Right ventricle myocardium inferior (tissue), 1 donor: ENCODE measurements at places on chromosomes 12 and 14.

DNA sequence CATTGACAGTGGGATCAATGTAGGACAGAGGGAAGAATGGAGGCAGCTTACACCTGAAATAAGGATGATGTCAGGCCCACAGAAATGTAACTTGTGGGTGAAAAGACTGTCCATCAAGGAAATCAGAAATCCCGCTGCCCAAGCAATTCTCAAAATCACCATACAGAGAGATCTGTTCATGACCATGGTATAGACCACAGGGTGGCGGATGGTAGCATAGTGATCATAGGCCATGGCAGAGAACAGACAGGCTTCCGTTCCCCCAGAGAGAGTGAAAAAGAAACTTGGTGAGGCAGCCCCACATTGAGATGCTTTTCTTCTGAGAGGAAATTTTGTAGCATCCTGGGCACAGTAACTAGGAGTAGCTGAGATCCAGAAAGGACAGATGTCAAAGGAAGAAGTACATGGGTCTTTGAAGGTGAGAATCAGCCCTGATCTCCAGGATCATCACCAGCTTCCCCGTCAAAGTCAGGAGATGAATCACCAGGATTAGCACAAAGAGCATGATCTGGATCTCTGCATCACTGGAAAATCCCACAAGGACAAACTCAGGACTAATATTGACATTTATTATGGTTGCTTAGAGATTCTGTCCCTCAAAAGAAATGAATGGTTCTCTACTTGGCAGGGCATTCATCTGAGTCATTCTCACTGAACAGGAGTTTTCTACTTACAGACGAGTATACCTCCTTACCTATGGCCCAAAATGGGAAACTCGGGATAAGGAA is 5.5 kb upstream of the ZNF641 start:
- no peak for DNase-seq

DNA sequence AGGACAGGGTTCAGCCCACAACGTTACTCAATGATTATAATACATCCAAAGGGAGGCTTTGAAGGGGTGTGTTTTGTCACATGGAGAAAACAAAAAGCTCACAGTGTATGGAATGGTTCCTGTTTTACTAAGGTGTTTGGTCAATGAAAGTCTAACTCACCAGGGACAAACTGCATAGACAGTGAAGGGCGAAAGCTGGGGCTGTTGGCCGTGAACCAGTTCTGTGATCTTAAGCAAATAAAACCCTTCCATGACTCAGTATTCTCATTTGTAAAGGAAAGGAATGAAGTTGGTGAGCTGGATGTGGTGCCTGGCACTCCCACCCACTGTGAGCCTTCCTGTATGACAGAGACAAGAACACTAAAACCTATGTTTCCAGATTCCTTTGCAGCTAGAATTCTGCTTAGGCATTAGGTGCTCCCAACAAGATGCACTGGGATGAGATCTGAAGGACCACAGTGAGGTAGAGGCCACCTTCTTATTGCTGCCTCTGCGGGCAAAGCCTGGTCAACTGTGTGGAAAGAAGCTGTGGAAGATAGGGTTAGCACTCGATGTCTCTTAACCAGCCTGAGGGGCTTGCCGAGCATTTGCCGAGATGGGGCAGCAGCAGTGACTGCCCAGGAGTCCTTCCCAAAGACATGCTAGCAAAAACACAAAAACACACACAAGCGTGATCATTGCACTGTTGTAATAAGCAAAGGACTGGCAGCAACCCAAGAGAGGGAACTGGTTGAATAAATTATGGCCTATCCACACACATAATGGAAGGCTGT is 48.5 kb downstream of the VCPKMT start:
- DNase-seq, result no peak

DNA sequence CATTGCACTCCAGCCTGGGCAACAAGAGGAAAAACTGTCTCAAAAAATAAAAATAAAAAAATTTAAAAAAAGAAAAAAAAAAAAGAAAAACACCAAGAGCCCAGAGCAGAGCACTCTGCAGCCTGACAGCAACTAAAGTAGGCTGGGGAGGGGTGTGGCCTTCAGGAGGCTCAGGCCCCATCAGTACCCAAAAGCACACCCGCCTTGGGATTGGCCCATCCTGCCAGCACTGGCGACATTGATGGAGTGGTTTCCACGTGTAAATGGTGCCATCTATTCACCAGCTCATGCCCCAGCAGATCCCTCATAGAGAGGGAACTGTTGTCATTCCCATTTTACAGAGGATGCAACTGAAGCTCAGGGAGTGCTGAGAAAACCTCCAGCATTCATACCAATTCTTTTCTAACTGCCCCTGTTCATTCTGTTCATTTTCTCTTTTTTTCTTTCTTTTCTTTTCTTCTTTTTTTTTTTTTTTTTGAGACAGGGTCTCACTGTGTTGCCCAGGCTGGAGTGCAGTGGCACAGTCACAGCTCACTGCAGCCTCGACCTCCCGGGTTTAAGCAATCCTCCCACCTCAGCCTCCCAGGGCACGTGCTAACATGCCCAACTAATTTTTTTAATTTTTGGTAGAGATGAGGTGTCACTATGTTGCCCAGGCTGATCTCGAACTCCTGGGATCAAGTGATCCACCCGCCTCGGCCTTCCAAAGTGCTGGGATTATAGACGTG is 89.3 kb downstream of the IRF2BPL start:
- DNase-seq, result no peak

DNA sequence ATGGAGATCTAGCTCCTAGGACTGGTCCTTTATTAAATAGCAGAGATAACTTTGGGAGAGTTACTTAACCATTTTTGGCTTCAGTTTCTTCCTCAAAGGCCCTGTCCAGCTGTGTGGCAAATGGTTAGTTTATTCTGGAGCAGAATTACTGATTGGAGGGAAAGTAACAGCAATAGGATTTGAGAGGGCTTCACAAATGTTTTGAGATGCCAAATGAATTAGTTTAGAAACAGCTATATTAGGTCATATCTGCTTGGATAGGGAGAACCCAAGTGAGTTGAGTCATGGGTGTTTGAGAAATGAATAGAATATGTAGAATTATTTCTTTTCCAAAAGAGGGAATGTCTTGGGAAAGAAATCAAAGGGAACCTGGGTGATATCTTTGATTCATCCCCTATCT is 17.5 kb downstream of the RASSF3 start:
- no peak for DNase-seq

DNA sequence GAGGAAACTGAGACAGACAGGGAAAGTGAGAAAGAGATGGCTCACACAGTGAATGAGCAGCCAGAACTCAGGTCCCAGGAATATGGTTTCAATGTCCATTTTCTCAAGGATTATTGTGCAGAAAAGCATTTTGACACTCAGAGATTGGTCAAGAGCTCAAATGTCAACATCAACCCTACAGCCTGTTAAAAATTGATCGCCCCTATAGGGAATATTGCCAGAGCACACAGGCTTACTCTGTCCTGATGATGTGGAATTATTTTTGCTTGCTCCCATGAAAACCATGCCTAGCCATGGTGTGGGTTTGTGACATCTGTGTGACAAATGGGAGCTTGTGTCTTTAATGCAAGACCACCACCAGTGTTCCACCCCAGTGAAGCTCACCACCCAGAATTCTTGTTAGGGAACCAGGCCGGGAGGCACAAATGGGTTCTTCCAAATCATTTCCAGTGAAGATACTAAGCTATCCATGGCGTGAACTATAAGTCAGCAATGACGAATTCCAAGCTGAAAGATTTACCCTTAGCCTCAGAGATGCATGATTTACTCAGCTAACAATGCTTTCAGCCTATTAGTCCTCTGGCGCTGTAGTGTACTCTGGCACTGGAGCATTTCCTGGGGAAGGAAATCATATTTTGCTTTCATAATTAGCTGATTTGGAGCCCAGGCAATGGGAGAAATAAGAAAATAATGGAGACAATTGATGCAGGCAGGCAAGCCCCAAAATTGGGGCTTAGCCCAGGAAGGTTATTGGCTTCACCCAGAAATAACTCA is 1188.2 kb upstream of the TMEM132C start:
- DNase-seq, result no peak

GRCh38 chr12:66288121-66288520 is 14.2 kb upstream of the HELB start:
- no peak for DNase-seq

DNA sequence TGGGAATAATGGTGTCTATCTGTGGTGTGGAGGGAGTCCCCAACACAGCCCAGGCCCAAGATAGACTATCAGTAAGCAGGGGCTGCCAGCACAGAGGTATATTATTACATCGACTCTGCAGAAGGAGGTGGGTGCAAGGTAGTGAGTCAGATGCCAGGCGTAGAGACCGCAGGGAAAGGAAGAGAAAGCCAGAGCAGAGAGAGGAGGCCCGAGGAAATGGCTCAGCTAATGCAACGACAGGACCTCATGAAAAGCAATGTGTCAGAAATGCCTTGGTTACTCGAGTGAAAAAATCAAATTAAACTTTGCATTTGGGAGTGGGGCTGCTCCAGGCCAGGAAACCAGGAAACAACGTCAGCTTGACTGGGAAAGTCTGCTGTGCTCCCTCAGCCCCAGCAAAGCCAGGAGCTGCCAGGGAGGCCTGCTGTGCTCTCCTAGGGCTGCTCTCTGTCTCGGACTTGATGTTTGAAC is 173.2 kb downstream of the SUDS3 start:
- DNase-seq, result no peak

DNA sequence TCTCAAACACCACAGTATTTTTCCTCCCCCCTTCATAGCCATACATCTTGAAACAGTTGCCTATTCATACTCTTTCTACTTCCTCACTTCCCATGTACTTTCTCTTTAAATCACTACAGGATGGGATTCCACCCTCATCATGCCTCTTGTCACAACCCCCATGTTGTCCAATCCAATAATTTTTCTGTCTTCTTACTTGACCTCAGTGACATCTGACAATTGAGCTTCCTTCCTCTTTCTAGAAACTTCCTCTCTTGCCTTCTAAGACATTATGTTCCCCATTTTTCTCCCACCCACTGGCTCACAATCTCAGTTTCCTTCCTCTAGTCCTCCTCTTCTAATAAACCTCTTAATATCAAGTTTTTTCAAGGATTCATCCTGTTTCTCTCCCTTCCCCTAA is 5.3 kb downstream of the C2CD5 start:
- no peak for DNase-seq

DNA sequence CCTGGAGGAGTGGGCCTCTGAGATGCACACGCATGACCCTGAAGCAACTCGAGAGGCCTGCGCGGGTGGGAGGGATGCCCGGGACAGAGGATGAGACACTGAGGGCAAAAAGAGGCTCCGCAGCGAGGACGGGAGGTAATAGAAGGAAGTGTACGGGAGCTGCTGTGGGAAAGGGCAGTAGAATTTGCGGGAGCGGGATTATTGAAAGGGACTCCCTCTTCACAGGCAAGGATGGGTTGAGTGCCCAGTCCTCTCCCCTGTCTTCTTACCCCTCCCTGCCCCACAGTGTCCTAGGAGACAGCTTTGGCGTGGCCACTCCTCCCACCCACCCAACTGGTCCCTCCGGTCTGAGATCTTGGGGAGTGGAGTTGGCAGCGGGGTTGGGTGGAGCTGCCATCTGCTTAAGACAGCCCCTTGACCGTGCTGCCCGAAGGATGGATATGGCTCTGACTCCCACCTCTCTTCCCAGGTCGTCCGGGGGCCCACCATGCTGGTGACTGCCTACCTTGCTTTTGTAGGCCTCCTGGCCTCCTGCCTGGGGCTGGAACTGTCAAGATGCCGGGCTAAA is 15.7 kb upstream of the ESPL1 start:
- no peak for DNase-seq

DNA sequence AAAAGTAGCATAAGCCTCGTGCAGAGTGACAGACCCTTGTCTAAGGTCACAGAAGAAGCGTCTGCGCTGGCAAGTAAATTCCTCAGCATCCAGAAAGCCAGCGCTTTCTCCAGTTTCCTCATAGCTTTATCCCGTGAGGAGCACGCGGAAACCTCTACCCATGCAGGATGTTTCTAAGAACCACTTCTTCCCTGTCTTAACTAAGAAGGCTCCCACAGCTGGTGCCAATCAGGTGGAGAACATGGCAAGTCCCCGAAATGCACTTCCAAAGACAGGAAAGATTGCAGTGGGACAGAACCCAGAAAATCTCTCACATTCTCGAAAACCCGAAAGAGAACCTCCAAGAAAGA is 968 bp upstream of the ARID4A start:
- DNase-seq, result no peak

DNA sequence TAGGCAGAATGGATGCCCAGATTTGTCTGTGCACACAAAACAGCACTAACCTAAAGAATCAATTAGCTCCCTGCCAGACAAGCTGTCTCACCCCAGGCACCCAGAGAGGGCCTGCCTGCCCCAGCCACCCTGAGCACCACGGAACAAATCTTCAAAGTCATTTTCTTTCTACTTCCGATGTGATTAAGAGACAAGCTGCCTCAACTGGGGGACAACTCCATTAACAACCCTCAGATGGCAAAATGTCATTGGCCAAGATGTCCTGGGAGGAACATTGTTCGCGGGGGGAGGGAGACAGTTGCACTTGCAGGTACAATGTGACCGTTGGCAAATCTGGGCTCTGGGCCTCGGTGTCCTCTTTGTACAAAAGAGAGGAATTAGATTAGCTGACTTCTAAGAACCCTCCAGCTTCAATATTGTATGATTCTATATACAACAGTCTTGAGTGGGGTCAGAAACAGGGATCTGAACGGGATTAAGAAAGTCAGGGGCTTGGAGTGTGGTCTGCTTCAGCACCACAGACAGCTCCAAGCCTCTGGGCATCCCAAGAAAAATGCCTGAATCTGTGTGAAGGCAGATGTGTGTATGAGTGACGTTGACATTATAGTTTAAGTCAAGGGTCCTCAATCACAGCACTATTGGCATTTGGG is 42.8 kb upstream of the CMKLR1 start:
- DNase-seq, result no peak

DNA sequence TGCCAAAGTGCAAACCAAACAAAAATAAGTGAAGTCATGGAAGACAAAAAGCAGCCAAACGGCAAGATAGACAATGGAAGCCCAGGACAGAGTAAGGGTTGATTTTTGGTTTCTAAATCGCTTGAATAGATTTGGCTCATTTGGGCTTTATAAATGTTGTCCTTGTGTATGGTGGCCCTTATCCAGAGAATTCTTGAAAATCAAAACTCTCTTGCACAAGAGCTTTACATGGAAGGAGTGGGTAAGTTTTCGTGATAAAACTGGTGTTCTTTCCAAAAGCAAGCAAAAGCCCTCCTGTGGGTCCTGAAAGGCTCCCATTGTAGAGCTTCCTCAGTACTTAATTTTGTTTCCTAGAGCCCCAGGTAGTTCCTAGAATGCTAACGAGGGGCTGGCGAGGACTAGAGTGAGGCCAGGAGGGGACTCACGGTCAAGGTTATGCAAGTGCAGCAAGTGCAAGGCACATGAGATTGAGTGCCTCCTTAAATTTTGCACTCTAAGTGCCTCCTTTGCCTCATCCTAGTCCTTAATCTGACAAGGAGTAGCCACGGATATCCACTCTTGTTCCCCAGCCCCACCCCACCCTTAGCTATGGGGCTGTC is 4.1 kb downstream of the SIX6 start:
- no peak for DNase-seq

- DNase-seq, result no peak
Measured at GRCh38 chr12:31300783-31301182, 25.2 kb downstream of the SINHCAF start.

DNA sequence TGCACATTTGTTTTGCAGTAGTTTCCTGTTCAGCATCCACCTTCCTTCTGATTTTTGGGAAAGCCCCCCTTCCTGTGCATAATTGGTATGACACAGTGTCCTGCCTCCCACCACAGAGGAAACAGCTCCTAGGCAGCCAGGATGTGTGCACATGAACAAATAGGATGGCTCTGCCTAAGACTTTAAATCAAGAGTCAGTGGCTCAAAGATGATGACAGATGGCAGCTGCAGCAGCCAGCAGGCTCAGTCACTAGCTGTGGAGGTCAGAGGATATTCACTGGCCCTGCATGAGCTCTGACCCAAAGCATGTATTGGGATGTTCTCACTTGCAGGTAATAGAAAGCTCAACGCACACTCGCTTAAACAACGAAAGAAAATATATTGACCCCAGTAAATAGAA is 90.3 kb downstream of the KCNK10 start:
- DNase-seq, result no peak
